ENCODE measurements at places on chromosomes 16 and 17.

- no peak for DNase-seq
Observed at GRCh38 chr16:61836804-61837393, 199.3 kb downstream of the CDH8 start.

DNA sequence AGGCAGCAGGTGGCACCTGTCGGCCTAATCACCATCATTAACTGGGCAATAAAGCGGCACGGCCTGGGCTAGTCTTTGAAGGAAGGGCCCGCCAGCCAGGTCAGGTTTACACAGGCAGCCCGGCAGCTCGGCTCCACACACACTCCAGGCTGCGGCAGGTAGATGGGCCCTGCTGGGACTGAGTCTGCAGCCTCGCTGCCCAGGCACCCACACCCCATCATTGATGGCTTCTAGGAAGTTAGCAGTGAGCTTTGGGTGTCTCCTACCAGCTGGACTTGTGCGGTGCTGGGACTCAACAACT is 6.8 kb upstream of the FOXN1 start:
- DNase-seq, result no peak

GRCh38 chr16:11296706-11297491 is 15.8 kb upstream of the PRM1 start:
- no peak for DNase-seq

GRCh38 chr17:66983414-66984021 is 19.0 kb downstream of the CACNG4 start:
- no peak for DNase-seq

- DNase-seq, result no peak
Observed at GRCh38 chr17:66507103-66507923, 204.9 kb downstream of the PRKCA start.

GRCh38 chr17:27384261-27384701 is 72.0 kb upstream of the KSR1 start:
- DNase-seq, result no peak

GRCh38 chr16:89805136-89805905 is 11.1 kb downstream of the FANCA start:
- no peak for DNase-seq

DNA sequence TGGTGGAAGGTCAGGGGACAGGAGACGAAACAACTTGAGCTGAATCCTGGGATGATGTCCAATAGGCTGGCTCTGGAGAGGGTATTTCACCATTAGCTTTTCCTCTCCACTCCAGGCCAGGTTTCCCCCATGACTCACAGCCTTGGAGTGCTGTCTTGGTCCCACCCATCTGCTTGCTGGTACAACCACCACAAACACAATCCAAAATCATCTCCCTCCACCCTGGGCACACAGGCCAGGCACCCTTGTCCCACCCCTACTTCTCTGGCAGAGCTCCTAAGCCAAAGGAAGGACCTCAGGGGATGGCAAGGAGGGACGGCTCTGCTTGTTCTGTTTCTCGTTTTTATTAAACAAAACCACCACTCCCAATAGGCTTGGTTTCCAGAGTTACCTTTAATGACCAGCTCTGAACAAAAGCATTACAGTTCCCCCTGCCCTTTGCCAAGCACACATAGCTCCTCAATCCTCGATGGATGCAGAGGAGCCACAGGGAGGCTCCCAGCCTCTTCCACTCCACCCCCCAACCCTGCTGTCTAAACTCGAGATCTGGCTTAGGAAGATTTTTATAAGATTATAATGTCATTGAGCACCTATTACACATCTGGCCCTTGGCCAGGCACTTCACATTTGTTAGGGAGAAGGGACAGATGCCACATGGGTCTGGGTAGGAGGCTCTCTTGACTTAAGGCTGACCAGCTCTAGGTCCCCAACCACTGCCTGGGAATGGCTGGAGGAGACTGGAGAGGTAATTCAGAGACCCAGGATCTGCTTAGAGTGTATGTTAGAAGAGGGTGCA is 13.3 kb downstream of the CAVIN1 start:
- DNase-seq, result no peak

DNA sequence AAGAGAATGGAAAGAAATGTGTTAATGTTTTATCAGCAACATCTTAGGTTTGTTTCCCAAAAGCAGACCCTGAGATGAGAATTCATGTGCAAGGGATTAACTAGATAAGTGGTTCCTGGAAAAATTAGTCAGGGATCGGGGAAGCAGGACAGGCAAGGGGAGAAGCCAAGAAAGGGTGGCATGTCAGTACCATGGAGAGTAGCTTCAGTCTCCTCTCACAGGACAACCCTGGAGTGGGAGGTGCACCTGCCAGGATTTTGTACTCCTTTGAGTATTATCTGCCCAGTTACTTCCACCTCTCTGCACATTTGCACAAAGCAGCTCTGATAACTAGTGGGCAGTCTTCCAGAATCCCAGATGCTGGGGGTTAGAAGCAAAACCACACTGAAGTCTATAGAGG is 117.0 kb downstream of the RGS9 start:
- DNase-seq, result no peak
